ENCODE measurements at places on chromosomes 13 and 19.

DNA sequence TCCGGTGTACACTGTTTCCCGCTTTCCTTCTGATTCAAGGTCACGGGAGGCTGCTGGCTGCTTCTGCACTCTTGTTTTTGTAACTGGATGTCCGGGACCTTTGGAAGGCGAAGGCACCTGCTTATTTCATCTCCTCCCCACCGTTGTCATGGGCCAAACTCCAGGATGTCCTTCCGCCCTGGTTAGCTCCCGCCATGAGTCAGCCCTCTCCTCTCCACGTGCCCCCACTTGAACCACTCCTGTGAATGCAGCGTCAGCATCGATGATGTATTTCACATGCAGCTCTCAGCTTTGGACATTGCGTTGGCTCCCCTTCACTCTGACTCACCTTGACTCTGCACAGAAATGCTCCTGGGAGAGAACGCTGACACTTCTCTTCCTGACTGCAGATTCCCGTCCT is 5.5 kb upstream of the GALP start:
- no peak for DNase-seq

GRCh38 chr19:12606796-12607195 is 3.8 kb downstream of the ZNF490 start:
- DNase-seq = no peak

DNA sequence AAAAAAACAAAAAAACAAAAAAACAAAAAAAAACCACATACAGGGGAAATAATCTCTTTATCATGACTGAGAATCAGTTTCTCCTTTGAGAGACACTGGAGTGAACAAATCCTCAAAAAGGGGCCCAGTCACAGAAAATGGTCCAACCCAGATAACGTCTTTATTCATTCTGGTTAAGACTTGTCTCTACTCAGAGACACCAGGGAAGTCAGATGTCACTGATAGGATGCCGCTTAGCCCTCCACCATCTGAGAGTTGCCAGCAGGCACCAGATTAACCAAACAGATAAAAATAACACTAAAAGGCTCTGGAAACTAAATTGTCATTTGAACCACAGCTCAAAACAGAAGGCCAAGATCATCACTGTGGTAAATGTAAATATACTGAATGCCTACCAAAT is 1163.4 kb upstream of the ATXN8OS start:
- DNase-seq = no peak

DNA sequence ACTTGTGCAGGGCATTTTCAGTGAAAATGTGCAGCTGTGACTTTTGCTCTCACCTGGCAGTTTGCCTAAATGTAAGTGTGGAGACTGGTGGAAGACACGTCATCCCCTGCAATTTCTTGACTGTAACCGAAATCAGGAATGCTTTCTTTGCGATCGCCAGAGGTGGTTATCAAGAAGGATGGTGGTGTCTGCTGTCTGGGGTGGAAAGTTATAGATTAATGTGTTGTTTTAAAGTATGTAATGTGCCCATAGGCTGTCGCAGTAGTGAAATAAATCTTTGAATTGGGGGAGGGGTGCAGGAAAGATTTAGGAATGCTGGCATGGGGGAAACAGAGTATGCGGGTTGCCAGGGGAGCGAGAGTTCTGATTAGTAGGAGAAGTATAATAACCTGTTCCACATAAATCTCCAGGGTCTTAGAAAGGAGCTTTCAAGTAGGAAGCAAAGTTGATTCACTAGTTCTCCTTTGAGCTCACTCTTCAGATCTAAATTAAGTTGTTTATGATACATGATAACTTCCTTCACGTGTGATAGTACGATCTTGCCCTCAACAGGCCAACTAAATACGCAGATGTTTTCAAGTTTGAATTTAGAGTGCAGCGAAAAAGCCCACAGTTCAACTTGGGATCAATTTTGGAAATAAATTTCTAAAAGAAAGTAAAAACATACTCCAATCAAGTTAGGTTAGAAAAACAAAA is 1520.0 kb upstream of the SLC10A2 start:
- no peak for DNase-seq

DNA sequence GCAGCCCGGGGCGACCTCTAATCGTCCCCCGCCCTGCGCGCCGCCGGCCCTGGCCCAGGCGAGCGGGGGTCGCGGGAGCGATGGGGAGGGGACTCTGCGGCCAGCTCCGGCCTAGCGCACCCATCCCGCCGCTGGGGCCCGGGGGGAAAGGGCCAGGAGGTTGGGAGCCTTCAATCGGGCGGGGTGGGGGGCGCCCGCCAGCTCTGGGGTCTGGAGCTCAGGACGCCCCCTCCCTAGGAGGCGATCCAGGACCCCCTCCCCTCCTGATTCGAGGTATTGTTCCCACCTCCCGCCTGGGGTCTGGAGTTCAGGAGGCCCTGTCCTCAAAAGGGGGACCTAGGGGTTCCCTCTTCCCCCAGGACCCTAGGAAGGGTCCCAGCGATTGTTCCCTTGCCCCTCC is 430 bp downstream of the ZNF358 start:
- no peak for DNase-seq

DNA sequence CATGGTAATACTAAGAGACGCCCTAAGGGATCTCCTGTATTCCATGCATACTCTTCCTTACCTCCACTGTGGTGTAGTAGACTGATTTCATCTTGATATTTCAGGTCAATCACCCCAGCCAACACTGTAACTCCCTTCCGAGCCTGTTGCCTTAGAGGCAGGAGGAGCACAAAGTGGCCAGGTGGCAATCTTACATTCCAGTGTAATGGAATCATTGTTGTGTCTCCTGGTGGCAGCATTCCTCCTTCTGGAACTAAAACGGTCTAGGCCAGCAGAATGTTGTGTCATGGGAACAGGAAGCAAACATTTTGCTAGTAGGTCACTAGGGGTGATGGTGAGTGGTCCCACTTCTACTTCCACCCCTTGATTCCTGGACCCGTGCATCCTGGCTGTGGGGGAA is 405.7 kb upstream of the SLC10A2 start:
- DNase-seq = no peak

- DNase-seq = no peak
Observed at GRCh38 chr13:46541210-46541609, 11.8 kb upstream of the LRCH1 start.

DNA sequence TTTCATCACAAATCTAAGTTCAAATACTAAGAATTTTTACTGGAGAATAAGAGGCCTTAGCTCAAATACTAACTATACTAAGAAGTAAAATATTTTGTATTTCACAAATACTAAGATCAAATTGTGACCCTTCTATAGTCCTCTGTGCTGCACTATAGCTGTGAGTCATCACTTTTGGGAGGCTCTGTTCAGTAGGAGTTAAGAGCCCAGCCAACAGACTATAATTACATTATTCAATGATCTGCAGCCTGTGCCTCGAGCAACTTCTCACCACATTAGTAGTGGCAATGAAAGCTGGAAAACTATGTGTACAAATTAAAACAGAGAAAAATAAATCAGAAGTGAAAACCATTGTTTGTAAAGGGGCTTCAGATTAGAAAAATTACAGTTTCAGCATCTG is 147.3 kb upstream of the GPC6 start:
- no peak for DNase-seq

DNA sequence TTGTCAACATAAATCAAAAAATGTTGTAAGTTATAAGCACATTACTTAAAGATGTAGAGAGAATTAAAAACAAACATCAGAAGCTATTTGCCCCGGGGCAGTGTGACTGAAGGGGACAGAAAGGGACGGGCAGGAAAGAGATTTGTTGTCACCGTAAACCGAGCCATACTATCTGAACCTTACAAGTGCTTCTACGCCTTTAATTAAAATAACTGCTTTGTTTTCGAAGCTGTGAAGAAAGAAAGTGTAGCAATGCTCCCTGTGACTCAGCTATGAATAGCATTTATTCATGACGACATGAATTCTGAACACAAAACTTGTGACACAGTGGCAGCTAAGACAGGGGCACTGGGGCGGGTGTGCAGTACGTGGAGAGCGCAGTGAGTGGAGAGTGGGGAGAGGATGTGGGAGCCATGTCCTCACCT is 30.0 kb downstream of the ZNF787 start:
- DNase-seq = no peak

GRCh38 chr13:41568143-41568971 is 111.0 kb downstream of the RGCC start:
- DNase-seq = no peak

- no peak for DNase-seq
Observed at GRCh38 chr19:41344162-41344561, 9.6 kb downstream of the TGFB1 start.

DNA sequence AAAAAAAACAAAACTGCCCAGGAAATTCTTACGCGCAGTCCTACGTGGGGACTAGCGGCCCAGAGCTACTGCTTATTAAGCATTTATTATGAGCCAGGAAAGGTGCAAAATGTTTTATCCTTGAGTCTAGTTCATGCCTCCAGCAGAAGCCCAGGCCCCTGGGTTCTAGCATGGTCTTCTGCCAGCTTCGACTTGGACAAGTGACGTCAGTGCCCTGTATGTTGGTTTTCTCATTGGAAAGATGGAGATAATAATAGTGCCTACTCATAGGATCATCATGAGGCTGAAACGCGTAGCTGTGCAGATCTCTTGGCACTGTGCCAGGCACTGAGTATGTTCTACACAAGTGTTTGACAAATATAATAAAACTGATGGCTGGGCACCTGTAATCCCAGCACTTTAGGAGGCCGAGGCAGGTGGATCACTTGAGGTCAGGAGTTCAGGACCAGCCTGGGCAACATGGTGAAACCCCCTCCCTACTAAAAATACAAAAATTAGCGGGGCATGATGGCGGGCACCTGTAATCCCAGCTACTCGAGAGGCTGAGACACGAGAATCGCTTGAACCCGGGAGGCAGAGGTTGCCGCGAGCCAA is 12.4 kb upstream of the SULT2B1 start:
- no peak for DNase-seq

DNA sequence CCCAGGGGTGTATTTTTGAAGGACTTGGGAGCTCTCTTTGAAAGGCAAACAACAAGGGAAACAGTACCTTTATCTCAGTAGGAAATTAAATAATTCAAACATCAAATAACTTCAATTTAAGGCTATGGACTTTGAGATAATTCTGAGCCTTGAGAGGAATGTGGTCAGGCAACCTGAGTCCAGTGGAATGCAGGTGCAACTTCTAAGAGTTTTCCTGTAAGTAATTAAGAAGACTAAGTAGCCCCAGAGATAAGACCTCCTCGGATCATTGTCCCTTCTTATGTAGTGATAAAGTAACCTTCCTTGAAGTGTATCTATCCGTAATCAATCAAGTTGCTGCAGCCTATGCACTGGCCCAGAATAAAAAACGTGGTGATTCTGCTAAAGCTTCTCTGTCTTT is 29.2 kb downstream of the ZNF701 start:
- no peak for DNase-seq

GRCh38 chr19:5936292-5936592 is 22.2 kb downstream of the CAPS start:
- DNase-seq = no peak

Measured in chondrocyte (in vitro differentiated cells).